ENCODE measurements at places on chromosomes 11 and 22. TPM values are rescaled to one million over a fixed set of nuclear protein-coding genes. Genes with fewer than 3 reads are reported as not detected.

GRCh38 chr22:43832393-43833265 is 20.5 kb upstream of the EFCAB6 start:
- no peak overlapping the region for H3K27ac ChIP-seq
- no peak overlapping the region for H3K4me3 ChIP-seq
- H3K36me3 ChIP-seq = no peaks in the 10 kb centered on the region
- H3K4me1 ChIP-seq = no peaks in the 10 kb centered on the region
- H3K27me3 ChIP-seq = no peaks in the 10 kb centered on the region

DNA sequence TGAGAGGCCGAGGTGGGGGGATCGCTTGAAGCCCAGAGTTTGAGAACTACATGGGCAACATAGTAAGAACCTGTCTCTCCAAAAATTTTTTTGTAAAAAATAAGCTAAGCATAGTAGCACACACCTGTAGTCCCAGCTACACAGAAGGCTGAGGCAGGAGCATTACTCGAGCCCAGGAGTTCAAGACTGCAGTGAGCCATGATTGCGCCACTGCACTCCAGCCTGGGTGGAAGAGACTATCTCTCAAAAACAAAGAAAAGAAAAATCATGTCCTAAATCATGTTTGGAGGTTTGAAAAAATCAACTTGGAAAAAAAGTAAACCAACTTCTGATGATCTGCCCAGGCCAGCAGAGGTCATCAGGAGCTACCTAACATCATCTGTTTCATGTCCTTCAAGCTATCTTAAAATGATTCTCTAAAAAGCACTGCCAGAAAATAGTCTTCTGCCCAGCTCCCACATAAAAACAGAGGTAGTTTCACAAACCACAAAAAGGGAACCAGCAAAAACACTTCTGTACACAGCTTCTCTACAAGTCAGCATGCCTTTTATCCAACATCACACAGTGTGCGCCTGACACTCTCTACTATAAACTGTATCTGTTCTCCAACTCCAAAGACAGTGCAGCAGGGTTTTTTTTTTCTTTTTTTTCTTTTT is 165.0 kb downstream of the SOX6 start:
- no peak for DNase-seq
- H3K27me3 ChIP-seq = no peaks in the 10 kb centered on the region
- no peak overlapping the region for H3K27ac ChIP-seq
- no peak overlapping the region for H3K4me3 ChIP-seq
- H3K4me1 ChIP-seq = peaks cover 6% of the 10 kb centered on the region

The MMP8 gene
- not detected for total RNA-seq

The PHETA2 gene
- 5.9 TPM for total RNA-seq

DNA sequence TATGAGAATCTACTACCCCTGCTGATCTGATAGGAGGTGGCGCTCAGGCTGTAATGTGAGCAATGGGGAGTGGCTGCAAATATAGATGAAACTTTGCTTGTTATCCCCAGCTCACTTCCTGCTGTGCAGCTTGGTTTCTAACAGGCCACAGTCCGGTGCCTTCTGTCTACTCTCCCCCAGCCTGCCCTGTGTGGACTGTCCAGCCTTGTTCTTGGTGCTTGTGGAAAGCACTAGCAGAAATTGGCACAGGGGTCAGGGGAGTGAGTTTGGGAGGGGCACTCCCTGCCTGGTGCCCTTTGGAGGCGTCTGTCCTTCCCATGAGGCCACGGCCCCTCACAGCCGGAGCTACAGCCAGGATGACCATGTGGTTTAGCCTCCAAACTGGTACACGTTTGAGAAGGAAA is 14.3 kb downstream of the MOV10L1 start:
- no peaks in the 10 kb centered on the region for H3K4me1 ChIP-seq
- no peak overlapping the region for H3K27ac ChIP-seq
- DNase-seq = no peak
- H3K4me3 ChIP-seq = no peak overlapping the region

The ROBO4 gene
- total RNA-seq = not detected

The AQP11 gene
- 1.7 TPM for total RNA-seq

DNA sequence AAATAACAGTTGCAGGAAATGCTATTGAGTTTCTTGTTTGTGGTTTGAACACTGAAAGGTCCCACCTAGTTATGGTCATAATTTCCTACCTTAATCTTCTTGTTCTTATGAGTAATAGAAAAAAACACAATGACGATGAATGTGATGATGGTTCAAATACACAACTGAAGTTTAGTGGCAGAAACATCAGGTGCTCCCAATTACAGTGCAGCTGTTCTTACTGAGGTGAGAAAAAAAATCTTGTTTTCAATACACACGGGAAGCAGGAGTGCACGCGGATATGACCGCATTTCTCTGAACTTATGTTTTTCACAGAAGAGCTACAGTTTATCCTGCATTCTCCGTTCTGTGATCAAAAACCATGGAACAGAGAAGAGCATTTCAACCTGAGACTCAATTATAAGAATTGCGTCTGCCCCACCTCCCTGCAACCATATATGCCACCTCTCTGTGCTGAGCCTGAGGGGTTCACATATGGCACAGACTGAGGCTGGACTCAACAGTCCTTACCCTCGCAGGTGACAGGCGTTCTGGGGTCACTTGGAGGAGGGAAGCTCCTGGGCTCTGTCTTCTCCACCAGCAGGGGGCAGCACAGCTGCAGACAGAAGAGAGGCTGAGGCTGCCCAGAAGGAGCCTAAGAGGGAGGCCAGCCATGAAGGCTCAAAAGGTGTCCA is 99.7 kb upstream of the IGLL5 start:
- no peak overlapping the region for H3K27ac ChIP-seq
- H3K4me3 ChIP-seq = no peak overlapping the region
- H3K27me3 ChIP-seq = peaks cover 90% of the 10 kb centered on the region
- H3K36me3 ChIP-seq = no peaks in the 10 kb centered on the region
- DNase-seq = peak; percentile 81
- H3K4me1 ChIP-seq = no peaks in the 10 kb centered on the region

DNA sequence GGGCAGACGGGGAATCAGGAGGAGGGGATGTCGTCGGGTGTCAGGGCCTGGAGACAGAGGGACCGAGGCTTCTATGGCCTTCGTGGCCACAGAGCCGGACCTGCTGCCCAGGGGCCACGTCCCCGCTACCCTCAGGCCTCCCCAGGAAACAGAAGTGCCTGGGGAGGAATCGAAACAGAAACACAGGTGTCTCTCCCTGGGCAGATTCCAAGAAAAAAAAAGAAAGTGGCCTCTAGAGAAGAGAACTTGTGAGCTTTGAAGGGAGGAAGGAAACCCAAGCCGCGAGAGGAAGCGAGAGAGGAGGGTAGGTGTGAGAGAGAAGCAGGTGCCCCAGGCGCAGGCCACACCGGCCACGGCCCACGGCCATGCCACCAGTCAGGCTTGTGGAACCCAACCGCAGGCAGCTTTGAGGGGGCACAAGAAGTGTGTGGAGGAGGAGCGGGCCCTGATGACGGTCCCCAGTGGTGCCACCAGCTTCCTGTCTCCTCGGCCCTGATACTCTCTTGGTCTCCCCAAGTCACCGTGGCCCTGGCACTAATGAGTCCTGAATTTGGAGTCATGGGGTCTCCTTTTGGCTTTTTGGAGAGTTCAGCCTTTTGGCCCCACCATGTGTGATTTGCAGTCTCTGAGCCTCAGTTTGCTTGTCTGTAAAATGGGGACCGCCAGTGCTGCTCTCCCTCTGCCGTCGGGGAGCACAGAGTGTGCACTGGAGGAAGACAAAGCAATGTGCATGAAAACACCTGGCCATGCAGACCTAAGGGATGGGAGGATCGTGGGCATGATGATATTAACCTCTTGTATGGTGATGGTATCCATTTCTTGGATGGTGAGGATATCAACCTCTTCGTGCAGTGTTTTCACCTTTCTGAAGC is 25.2 kb downstream of the LIF start:
- DNase-seq = no peak
- no peaks in the 10 kb centered on the region for H3K27me3 ChIP-seq
- no peak overlapping the region for H3K27ac ChIP-seq
- no peaks in the 10 kb centered on the region for H3K36me3 ChIP-seq

The GAB4 gene
- 1.5 TPM for total RNA-seq

DNA sequence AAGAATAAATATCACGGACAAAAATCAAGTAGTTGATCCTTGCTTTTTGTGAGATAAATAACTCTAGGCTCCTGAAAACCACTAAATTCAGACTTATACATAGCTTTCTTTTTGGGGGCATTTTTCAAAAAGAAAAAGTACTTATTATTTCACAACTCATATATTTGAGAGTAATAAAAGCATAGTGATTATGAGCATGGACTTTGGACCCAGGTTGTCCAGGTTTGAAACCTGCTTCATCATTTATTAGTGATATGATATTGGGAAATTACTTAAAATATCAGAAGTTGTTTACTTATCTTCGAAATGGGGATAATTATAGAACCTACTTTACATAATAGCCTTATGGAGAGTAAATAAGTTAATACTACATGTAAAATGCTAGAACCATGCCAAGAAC is 17.0 kb upstream of the LDHAL6A start:
- H3K27ac ChIP-seq = no peak overlapping the region
- H3K4me3 ChIP-seq = no peak overlapping the region
- H3K4me1 ChIP-seq = no peaks in the 10 kb centered on the region
- no peaks in the 10 kb centered on the region for H3K27me3 ChIP-seq
- no peaks in the 10 kb centered on the region for H3K36me3 ChIP-seq

DNA sequence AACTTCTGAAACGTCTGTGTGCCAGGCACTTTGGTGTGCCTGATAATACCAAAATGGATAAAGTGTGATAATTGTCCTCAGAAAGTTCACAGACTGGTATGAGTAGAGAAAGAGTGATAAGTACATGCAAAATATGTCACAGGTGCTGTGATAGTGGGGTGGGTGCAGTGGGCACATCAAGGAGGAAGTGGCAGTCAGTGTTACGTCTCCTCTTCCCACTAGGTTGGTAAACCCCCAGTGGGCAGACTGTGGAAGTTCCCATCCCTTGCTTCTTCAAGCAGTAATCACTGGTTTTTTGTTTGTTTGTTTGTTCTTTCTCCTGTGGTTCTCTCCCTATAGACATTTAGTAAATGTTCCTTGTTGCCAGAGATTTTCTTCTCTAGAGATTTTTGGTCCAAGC is 5.4 kb downstream of the RNF121 start:
- no peak for DNase-seq
- no peak overlapping the region for H3K27ac ChIP-seq
- H3K36me3 ChIP-seq = no peaks in the 10 kb centered on the region
- H3K27me3 ChIP-seq = no peaks in the 10 kb centered on the region

- no peak overlapping the region for H3K4me3 ChIP-seq
- H3K36me3 ChIP-seq = no peaks in the 10 kb centered on the region
- no peaks in the 10 kb centered on the region for H3K27me3 ChIP-seq
- no peak overlapping the region for H3K27ac ChIP-seq
- no peaks in the 10 kb centered on the region for H3K4me1 ChIP-seq
Measured at GRCh38 chr11:61671527-61671926, 8.7 kb upstream of the DAGLA start.

DNA sequence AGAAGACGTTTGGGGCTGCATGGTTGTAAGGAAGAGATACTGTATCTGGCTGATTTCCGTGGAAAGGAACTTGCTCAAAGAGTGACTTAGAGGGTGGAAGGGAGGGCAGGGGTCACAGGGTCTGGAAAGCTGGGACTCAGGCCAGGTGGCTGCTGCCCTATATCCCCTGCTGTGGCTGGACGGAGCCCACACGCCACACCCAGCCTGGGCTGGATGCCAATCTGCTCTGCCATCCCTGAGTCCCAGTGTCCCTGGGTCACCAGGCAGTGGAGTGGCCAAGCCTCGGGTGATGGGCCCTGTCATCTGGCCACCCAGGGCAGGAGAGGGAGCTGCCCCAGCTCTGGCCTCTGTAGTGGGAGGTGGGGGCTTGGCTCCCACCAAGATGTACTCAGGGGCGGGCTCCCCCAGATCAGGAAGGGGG is 26.5 kb upstream of the KRTAP5-7 start:
- H3K27me3 ChIP-seq = no peaks in the 10 kb centered on the region
- no peak overlapping the region for H3K4me3 ChIP-seq
- H3K4me1 ChIP-seq = peaks cover 6% of the 10 kb centered on the region
- DNase-seq = no peak
- H3K36me3 ChIP-seq = peaks cover 8% of the 10 kb centered on the region
- no peak overlapping the region for H3K27ac ChIP-seq

The TSGA10IP gene
- 2.0 TPM for total RNA-seq

DNA sequence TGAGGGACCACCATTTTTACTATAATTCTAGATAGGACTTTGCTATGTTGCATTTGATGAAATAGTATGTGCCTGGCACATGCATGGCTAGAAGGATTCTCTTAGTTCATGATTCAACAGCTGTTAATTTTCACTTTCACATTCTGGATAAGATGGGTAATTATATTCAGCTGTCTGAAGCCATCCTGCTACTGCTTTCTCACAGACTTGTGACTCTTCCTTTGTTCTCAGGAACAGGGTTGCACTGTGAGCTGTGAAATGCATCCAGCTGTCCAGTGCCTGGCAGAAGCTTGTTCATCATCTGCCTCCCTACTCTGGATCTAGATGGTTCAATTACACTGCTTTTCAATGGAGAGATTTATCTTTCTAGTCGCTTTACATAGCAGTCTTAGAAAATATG is 610.1 kb upstream of the ANO5 start:
- no peaks in the 10 kb centered on the region for H3K36me3 ChIP-seq
- no peaks in the 10 kb centered on the region for H3K4me1 ChIP-seq
- H3K27ac ChIP-seq = no peak overlapping the region
- no peaks in the 10 kb centered on the region for H3K27me3 ChIP-seq
- no peak for DNase-seq
- no peak overlapping the region for H3K4me3 ChIP-seq

The OR2AG1 gene
- total RNA-seq = 0.04 TPM

- no peak within 1 kb of the TSS for H3K27ac ChIP-seq
- no peak within 1 kb of the TSS for H3K4me3 ChIP-seq
- no peaks in the 10 kb centered on the region for H3K36me3 ChIP-seq
- no peaks in the 10 kb centered on the region for H3K27me3 ChIP-seq
Measured at GRCh38 chr22:24005201-24005600, at the start of gene GSTT4. GSTT4 (minus strand) TSS chr22:24005453; CDS start chr22:24005356, 97 bp downstream.

The NNMT gene
- not detected for total RNA-seq

The KCNA4 gene
- not detected for total RNA-seq

DNA sequence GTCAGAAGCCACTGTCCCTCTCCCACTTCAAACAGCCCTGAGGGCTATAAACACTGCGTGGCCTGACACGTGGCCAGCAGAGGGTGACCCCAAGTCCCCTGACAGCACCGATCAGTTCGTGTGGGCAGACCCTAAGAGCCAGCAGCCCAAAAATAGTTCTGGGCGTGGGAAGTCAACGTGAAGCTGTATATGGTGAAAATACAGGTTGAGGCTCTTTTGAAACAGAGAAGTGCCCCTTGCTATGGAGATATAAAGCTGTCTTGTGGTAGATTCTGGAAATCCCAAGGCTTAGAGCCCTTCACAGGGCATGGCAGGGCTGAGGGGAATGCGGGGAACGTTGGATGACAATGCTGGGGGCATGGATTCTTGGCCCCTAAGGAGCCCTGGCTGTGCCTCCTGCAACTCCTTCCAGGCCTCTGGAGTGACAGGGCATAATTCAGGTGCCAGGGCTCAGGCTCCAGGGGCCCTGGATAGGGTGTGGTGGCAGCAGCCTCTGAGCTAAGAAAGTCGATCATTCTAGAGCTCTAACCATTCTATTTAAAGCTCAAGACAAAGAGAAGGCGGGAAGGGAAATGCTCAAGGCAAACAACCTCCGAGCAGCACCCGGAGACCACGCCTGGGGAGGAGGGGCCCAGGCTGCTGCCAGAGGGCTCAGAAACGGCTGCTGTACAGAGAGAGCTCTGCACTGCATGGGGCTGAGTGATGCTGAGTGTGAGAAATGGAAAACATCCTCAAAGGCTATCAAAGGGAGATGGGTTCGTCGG is 60.4 kb upstream of the CD5 start:
- H3K27ac ChIP-seq = no peak overlapping the region
- H3K27me3 ChIP-seq = no peaks in the 10 kb centered on the region
- DNase-seq = peak; percentile 66
- H3K4me1 ChIP-seq = peaks cover 3% of the 10 kb centered on the region
- no peaks in the 10 kb centered on the region for H3K36me3 ChIP-seq
- H3K4me3 ChIP-seq = no peak overlapping the region

The GRM5 gene
- 0.45 TPM for total RNA-seq
